Right renal pelvis (tissue), 4 donors: ENCODE measurements at places on chromosomes 3 and 15. TPM values are rescaled to one million over a fixed set of nuclear protein-coding genes. Genes with fewer than 3 reads are reported as not detected.

DNA sequence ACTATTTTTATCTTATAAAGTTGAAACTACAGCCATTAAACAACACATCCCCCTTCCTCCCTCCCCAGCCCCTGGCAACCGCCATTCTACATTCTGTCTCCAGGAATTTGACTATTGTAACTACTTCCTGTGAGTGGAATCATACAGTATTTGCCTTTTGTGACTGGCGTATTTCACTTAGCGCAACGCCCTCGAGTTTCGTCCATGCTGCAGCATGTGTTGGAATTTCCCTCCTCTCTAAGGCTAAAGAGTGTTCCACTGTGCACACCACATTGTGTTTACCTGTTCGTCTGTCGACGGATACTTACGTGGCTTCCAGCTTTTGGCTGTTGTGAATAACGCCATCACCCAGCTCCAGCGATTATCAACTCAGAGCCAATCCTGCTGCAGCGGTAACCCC, 52.0 kb upstream of the DLG1 start:
- no peak for DNase-seq

The ESYT3 gene
- polyA plus RNA-seq: 1.1 TPM

The TRIM42 gene
- polyA plus RNA-seq: not detected

- DNase-seq: no peak
Measured at GRCh38 chr15:63178034-63178433, 11.4 kb upstream of the RAB8B start.

DNA sequence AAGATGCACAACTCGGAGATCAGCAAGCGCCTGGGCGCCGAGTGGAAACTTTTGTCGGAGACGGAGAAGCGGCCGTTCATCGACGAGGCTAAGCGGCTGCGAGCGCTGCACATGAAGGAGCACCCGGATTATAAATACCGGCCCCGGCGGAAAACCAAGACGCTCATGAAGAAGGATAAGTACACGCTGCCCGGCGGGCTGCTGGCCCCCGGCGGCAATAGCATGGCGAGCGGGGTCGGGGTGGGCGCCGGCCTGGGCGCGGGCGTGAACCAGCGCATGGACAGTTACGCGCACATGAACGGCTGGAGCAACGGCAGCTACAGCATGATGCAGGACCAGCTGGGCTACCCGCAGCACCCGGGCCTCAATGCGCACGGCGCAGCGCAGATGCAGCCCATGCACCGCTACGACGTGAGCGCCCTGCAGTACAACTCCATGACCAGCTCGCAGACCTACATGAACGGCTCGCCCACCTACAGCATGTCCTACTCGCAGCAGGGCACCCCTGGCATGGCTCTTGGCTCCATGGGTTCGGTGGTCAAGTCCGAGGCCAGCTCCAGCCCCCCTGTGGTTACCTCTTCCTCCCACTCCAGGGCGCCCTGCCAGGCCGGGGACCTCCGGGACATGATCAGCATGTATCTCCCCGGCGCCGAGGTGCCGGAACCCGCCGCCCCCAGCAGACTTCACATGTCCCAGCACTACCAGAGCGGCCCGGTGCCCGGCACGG, 991 bp downstream of the SOX2 start:
- no peak for DNase-seq

The MNS1 gene
- polyA plus RNA-seq: 33.2 TPM

DNA sequence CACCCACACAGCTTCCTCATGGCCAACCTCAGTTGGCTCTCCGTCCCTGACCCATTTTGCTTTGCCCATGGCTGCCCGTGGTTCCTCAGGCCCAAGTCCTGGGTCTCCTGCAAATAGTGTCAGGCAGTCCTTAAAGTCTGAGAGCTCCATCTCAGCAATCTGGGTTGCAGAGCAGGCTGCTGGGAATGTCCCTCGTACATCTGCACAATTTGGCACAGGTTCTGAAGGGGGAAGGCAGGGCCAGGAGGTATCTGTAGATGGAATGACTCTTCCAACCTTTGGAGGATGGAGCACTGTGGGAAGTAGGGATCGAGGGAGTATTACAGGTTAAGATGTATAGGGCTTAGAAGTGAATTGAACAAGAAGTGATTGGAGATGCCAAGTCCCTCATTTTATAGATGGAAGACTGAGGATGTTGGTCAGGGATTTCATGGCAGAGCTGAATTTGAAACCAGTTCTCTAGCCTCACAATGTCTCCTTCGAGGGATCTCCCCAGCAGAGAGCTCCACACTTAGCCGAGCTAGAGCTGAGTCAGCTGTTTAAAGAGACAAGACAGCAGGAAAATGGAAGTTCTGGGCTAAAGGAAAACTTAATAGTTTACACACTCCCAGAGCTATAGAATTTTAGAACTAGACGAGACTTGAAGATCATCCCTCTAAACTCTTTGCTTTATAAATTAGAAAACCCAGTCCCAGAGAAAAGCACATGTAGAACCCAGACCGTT, 9.2 kb downstream of the CKMT1A start:
- DNase-seq: no peak

DNA sequence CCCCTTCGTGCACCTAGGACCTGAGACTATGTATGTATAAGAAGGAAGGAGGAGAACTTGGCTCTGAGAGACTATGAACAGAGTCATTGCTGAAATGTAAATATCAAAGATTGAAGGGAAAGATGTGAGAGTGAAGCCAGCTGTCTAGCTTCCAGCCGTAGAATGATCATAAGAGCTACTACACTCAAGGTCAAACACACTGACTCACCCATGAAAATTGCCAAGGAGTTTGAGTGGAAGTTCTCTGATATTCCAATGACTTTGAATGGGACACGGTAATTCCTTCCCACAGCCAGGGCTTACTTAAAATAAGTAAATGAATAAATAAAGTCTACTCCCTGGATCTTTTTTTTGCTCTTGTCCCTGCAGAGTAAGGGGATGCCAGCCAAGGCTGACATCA, 398.9 kb upstream of the TPRG1 start:
- DNase-seq: no peak

DNA sequence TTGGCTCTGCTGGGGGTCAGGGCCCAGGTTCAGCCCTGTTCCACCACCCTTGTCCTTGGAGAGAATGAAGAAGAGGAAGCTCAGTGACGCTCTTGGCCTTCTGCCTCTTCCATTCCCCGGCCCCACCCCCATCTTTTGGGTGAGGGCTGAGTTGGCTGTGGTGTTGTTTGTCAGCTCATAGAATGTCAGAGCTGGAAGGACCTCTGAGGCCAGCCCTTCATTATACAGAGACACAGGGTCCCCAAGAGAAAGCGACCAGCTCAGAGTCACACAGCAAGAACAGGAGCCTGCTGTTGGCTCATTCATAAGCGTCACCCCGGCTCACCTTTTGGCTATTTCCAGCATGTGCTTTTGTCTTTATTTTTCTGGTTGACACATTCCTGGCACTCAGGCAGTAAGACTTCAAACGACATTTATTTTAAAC, 68.2 kb downstream of the AAGAB start:
- no peak for DNase-seq

GRCh38 chr3:120820748-120821147, 78.2 kb downstream of the GTF2E1 start:
- no peak for DNase-seq

GRCh38 chr3:39173318-39174125, 18.9 kb downstream of the XIRP1 start:
- DNase-seq: no peak

The GATA2 gene
- 38.8 TPM for polyA plus RNA-seq

DNA sequence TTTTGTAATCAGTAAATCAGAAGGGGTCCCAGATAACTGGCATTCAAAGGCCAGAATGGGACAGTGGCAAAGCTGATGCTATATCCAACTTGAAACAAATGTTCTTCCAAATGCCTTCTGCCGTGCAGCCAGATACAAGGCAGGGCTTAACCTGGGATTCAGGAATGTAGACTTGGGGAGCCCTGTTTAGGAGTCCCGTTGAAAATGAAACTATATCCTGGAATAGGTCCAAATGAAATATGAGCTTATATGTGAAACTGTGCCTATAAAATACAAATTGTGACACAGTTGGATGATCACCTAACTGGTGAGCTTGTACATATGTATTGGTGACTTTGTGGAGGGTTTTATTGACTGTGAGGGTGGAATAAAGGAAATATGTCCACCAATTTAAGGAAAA, 28.7 kb downstream of the FRMD4B start:
- DNase-seq: no peak

GRCh38 chr3:84755860-84756259, 202.9 kb upstream of the CADM2 start:
- no peak for DNase-seq

- no peak for DNase-seq
Measured at GRCh38 chr3:78809966-78810365, 957.8 kb downstream of the ROBO1 start.

DNA sequence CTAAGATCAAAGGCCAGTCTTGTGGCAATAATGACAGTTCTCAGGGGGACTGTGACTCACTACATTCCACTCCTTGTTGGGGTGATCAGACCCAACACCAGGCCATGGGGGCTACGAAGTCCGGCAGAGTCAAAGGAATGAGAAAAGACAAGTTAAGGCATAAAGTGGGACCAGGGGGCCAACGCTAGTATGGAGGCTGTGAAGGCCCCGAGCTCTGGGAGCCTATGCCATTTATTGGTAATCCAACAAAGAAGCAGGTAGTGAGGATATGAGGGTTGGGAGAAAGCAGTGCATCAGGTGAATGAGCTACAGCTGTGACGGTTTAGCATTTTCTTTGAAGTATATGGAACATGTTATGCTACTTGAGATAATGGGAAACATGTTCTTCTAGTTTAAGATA, 104.4 kb upstream of the C2CD4B start:
- no peak for DNase-seq

The CTSH gene
- polyA plus RNA-seq: 226 TPM

GRCh38 chr3:188728371-188728896, 443.3 kb upstream of the TPRG1 start:
- DNase-seq: no peak

GRCh38 chr3:111764645-111765091, 94.4 kb upstream of the PHLDB2 start:
- DNase-seq: no peak

The RLBP1 gene
- polyA plus RNA-seq: not detected

GRCh38 chr15:91306144-91306543, 206.1 kb downstream of the SV2B start:
- no peak for DNase-seq

GRCh38 chr15:73934281-73934680, 8.0 kb downstream of the LOXL1 start:
- DNase-seq: no peak

The BOC gene
- polyA plus RNA-seq: 25.5 TPM

DNA sequence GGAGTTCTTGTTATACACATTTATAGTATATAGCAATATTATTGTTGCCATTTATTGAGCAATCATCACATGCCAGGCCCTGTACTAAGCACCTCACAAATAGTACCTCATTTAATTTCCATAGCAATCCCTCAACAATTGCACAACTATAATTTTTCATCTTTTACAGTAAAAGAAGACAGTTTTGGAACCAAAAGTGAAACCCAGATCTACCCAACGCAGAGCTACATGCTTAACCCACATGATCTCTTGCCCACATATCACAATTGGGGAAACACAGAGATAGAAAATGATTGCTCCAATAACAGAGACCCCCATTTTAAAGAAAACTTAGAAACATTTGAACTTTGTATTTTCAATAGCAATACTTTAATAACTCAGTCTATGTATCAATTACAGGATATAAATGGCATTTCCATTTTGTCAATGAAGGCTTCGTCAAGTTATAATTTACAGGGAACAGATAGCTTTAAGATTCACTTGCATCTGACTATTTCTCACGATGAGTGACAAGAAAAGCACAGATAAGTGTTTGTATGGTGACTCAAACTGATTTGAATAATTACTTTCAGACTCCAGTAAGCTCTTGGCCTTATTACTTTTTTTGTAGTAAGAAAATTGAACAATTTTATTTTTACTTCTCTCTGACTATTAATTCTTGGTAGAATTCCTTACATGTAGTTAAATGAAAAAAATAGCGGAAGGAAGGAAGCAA, 38.7 kb upstream of the CCDC50 start:
- DNase-seq: no peak

The TMCO5A gene
- not detected for polyA plus RNA-seq

- DNase-seq: no peak
Measured at GRCh38 chr3:37287776-37288175, 113.4 kb upstream of the LRRFIP2 start.

The IFRD2 gene
- polyA plus RNA-seq: 44.4 TPM

The IL20RB gene
- polyA plus RNA-seq: 0.69 TPM

DNA sequence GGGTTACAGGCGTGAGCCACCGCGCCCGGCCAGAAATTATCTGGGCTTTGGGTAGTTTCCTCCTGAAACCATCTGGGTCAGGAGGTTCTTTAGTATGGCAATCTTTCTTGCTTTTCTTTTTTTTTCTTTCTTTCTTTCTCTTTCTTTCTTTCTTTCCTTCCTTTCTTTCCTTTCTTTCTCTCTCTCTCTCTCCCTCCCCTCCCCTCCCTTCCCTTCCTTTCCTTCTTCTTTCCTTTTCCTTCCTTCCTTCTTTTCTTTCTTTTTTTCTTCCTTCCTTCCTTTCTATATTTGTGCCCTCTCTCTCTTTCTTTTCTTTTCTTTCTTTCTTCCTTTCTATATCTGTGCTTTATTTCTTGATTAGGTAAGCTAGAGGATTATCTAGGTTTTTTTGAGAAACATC, 17.0 kb downstream of the DBR1 start:
- DNase-seq: no peak

- DNase-seq: no peak
Measured at GRCh38 chr3:23389686-23390085, 186.6 kb downstream of the UBE2E2 start.

DNA sequence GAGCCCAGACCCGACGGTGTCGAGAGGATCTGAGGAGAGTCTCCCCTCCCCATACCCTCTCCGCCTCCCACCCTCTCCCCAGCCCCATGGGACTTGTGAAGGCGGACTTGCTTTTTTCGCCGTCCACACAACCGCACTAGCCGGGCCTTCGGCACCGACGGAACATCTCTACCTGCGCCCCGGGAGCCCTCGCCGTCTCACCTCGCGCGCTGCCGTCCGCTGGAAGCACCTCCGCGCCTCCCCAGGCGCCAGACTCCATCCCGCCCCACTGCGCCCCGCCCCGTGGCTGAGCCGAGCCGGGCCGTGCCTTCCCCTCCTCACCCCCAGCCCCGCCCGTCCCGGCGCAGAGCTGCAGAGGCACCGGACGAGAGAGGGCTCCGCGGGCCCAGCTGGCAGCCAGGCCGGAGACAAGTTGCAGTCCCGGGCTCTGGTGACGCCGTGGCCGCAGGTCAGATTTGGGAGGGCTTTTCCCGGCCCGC, at the start of the genes DUOX1 and DUOXA1:
Gene DUOX1, plus strand, starts transcription at position 344 of the 479 bp plus-strand sequence. CDS start 1,973 bp downstream, outside the sequence.
Gene DUOXA1, minus strand, starts transcription at position 229 of the 479 bp plus-strand sequence. CDS start 6,865 bp downstream, outside the sequence.
- DNase-seq: no peak

The NEK10 gene
- polyA plus RNA-seq: 1.9 TPM

DNA sequence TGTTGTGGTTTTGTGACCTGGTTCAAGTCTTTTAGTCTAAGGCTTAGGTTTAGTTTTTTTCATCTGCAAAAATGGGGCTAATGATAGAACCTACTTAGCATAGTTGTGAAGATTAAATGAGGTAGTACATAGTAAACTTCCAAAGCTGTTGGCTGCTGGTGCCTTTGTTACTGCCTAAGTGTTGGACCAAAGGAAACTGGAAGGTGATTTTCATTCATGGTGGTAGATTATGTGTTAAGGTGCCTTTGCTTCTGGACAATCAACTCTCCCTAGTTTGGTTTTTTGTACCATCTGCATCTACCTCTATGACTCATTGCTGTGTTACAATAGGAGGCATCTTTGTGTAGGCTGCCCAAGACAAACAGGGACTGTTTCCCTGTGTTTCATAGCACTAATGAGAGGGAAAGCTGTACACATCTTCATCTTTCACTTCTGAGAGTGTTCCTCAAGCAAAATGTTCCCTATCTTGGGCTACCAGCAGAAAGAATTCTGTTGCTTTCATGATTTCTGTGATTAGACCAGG, 3.2 kb downstream of the MAP2K1 start:
- no peak for DNase-seq

- DNase-seq: no peak
Measured at GRCh38 chr15:60551781-60552161, 72.8 kb upstream of the ICE2 start.

- DNase-seq: no peak
Measured at GRCh38 chr3:161221806-161222600, 892 bp downstream of the NMD3 start.
